GDM1 (cell line): ENCODE measurements at places on chromosomes 6 and 20.

GRCh38 chr20:34355427-34355826 lies 7.6 kb upstream of the ITCH start:
- DNase-seq, result no peak

DNA sequence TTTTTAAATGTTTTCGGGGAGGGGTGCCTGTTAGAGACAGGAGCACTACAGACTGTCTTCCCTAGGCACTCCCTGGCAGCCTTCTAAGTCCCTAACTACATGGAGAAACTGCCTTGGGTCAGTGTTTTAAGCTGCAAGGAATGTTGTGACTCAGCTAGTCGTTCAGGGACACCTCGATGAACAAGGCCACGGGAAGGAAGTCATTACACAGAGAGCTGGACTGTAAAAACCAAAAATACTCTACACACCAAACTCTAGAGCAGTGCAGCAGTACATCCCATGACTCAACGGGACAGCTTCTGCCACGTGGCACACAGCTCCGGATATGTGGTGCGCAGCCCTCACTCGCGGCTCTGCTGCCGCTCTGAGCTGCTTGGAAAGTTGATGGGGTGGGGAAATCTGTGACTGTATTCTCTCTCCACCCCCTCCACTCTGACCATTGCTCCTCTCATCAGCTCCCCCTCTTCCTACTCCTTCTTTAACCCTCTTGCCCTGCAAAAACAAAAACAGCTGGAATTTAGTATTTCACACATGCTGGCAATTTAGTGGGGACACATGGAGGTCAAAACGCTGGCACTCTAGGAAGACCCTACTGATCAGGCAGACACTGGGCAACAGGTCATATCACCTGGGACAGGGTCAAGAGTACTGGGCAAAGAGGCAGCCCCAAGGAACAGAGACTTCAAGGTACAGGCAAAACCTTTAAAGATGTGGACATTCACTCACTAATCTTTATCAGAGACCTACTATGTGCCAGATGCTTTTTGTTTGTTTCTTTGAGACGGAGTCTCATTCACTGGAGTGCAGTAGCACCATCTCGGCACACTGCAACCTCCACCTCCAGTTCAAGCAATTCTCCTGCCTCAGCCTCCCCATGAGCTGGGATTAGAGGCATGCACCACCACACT lies 10.9 kb upstream of the LPIN3 start:
- peak; percentile 79 for DNase-seq

DNA sequence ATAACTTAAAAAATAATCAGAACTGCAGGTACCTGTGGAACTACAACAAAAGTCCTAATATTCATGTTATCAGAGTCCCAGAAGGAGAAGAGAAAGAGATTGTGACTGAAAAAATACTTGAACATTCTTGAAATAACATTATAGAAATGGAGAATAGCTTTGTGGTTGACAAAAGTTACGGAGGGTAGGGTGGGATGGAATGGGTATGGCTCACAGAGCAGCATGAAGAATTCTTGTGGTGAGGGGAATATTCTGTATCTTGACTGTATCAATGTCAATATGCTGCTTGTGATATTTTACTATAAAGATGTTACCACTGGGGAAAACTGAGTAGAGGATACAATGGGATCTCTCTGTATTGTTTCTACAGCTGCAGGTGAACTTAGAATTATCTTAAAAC lies 122.5 kb downstream of the DST start:
- DNase-seq, result no peak

GRCh38 chr6:149754548-149754947 lies 5.0 kb downstream of the PCMT1 start:
- no peak for DNase-seq

DNA sequence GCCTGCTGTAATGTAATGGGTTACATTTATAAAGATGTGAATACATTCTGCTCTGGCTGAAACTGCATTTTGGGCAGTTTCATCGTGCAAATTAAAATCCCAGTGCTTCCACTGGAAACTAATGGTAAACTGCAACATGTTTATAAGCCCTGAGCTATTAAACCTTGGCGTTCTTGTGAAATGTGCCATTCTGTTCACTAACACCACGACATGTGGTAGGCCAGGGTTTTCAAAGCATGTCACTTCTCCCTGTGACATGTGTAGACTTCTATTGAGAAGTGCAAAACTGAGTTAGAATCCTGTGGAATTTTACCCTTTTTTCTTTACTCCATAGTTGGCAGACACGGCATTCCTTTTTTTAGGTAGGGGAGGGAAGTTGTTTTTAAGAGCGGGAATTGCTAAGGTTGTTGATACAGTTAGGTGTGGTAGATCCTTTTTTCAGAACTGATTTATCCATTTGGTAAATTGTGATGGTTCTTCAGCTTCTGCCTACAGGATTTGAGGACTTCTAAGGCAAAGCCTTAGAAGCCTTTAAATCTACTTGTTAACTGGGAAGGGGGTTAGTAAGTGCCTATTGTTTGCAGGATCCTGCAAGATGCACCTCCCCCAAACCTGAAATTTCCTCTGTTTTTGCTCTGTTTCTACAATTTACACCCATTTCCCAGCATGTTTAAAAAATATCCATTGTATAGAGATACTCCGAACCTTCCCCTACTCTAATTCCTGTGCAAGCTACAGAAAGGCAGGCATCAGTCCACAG lies 4.2 kb downstream of the SASH1 start:
- DNase-seq, result no peak

- no peak for DNase-seq
Observed at GRCh38 chr20:38827770-38828281, 22.3 kb downstream of the PPP1R16B start.

DNA sequence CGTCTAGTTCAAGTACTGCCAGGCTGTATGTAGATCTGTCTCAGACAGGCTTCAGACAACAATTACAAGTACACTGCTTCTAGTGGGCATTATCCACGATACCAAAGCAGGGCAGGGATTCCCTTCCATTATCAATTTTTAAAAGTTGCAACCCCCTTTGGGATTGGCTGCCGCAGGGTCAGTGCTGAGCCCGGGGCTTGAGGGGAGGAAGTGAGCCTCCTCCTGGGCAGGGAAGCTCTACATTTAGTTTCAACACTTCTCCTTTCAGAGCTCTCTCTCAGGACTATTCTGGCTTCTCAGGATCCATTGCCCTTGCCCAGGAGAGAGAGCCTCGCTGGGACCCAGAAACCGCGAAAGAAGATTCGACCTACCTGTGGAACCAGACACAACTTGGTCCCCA lies 1.5 kb downstream of the HTR1B start:
- DNase-seq, result no peak

DNA sequence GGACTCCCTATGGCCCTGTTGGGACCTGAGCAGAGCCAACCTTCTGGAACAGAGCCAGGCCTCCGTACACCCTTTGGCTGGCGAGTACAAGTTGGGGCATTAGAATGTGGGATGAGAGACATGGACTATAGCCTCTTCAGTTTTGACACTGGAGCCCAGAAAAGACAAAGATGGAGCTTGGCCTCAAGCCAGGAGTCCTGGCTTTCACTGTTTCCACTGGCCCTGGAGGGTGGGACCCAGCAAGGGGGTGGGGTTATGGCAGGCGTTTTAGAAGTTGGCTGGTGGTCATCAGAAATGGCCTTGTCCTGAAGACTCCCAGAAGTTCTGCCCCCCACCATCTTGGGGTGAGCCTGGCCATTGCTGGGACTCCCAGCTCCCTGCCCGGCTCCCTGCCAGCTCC lies 21.8 kb downstream of the ITPR3 start:
- DNase-seq, result no peak

DNA sequence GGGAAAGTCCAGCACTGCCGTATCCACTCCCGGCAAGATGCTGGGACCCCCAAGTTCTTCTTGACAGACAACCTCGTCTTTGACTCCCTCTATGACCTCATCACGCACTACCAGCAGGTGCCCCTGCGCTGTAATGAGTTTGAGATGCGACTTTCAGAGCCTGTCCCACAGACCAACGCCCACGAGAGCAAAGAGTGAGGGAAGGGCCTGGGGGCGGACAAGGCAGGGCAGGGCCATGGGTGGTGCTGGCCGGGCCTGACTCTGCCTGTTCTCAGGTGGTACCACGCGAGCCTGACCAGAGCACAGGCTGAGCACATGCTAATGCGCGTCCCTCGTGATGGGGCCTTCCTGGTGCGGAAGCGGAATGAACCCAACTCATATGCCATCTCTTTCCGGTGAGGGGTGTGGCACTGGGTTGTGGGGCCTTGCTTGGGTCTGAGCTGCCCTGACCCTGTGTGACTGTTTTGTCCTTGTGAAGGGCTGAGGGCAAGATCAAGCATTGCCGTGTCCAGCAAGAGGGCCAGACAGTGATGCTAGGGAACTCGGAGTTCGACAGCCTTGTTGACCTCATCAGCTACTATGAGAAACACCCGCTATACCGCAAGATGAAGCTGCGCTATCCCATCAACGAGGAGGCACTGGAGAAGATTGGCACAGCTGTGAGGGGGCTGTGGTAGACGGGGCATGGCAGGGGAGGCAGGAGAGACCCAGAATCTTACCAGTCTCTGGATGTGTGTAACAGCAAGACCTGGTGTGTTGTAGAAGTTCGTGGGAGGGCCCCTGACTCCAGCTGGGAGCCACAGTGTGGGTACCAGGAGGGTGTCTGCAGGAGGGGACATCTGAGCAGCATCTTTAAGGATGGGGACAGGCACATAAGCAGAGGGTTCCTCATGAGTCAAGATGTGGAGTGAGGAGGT lies 29.1 kb downstream of the PLCG1 start:
- no peak for DNase-seq

- DNase-seq, result no peak
Observed at GRCh38 chr20:59618131-59618530, 13.8 kb downstream of the PHACTR3 start.

- DNase-seq, result no peak
Observed at GRCh38 chr6:145887969-145888368, 73.4 kb upstream of the FBXO30 start.

GRCh38 chr20:38115205-38115604 lies 49.9 kb downstream of the TGM2 start:
- no peak for DNase-seq

DNA sequence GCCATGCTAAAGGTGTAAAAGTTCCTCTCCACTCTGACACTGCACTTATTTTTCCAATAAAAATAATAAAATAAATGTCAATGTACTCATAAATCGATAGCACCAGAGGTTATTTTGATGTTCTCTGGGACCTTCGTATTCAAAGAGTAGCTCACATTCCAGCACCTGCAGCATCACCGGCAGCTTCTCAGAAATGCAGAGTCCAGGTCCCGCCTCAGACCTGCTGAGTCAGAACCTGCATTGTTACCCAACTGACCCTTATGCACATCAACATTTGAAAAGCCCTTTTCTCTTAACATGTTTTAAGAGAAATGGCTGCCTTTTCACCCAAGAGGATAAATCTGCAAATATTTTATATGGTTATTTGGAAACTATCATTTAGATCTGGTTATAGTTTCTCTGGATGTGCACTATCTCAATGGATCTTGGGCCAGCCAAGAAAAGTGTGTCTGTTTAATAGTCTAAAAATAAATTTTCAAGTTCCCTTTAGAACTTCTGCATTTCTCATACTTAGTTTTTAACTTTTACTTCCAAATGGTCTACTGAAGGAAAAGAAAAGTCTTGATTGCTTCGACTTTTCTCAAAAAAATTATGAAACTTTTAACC lies 216.2 kb upstream of the PRDM1 start:
- DNase-seq, result no peak

DNA sequence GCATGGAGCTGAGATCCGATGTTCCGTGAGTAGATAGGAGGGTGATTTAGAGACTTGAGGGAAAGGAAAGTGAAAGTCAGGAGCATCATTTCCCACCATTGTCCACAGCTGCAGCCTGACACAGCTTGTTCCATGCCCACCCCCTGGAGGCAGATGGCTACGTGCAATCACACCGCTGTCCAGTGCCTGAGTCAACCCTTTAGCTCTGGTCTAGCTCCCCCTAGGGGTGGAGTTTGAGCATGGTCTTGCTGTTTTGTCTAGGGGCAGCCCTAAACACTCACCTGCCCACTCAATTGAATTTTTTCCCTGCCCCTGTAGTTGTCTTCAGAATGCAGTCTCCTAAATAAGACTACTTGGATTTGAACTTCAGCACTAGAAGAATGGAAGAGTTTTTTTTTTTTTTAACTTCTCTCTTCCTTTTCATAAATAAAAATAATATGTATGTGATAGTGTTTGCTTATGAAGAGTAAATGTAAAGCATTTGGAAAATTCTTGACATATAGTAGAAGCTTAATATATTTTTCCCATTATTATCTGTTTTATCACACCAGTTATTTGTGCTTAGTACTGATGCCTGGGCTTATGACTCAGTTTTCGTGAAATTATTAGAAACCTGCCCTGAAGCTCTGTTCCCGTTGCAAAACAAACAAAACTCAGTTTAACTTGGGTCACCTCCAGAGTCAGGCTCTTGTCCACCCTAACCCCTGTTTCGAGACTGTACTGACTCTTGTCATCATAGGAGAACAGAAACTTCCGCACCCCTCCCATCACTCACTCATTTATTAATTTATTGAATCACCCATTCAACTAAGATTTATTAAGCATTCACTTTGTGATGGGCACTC lies 814.8 kb downstream of the MAFB start:
- DNase-seq, result peak; percentile 28

DNA sequence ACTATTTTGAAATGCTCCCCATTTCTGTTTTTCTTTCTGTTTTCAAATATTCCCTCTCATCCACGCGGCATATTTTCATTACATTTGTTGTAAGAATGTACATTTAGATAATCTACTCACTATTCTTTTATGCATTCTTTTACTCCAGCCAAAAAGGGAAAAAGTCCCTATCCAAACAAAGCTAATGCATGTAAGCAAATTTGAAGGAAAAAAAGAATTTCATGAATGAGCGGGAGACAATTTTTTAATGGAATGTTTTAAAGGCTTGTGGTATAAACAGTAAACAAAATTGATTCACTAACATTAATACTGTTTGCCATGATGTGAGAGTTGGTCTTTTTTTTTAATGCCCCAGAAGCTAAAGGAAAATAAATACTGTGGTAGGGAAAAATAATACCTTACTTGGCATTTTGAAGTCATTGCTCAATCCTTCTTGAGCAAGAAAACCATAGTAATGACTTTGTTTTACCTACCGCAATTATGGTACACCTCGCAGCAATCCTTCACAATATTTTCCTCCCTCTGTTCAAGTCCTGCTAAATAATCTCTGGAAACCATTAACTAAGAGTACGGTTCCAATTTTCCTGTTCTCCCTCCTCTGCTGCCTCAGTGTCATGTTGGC lies 79.0 kb downstream of the BACH2 start:
- no peak for DNase-seq

- DNase-seq, result no peak
Observed at GRCh38 chr6:167851370-167851952, 24.8 kb downstream of the AFDN start.

DNA sequence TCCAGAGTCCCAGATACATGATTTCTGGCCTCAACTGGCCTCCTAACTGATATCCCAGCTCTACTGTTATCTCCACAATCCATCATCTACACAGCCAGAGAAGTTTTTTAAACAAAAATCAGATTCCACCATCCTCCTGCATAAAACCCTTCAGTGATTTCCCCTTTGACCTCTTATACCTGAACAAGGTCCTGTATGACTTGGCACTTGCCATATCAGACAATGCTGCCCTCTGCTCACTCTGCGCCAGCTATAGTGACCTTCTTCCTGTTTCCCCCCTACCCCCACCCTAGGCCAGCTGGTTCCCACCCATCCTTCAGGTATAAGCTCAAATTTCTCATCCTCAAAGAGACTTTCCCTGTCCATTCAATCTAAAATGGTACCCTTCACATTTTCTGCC lies 322.2 kb downstream of the PKHD1 start:
- no peak for DNase-seq

GRCh38 chr6:32519118-32519909 lies 10.8 kb downstream of the HLA-DRB5 start:
- DNase-seq, result no peak

- DNase-seq, result no peak
Observed at GRCh38 chr20:49863666-49864065, 51.0 kb downstream of the SLC9A8 start.
